ENCODE measurements at places on chromosomes 1 and 21. TPM values are rescaled to one million over a fixed set of nuclear protein-coding genes. Genes with fewer than 3 reads are reported as not detected.

The PCSK9 gene
- total RNA-seq, result not detected

The LBR gene
- 60.0 TPM for total RNA-seq

DNA sequence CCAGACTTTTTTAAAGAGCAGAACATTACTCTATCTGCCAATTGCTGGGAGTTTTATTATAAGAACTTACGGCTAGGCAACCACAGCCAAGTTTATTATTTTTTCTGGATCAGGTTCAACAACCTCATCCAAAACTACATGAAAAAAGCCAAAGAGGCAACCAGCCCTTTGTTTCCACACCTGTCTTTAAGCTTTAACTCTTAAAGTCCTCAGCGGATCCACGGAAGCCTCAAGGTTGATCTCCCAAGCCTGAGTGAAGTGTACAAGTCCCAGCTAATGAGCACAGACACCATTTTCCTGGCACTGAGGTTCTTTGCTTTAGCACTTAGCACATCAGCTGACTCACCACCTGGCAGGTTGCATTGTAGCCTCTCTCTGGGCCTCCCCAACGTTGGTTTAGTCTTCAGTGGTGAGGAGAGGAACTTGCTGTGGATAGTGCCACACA, 143.1 kb downstream of the TGFBR3 start:
- peak; percentile 48 for DNase-seq

DNA sequence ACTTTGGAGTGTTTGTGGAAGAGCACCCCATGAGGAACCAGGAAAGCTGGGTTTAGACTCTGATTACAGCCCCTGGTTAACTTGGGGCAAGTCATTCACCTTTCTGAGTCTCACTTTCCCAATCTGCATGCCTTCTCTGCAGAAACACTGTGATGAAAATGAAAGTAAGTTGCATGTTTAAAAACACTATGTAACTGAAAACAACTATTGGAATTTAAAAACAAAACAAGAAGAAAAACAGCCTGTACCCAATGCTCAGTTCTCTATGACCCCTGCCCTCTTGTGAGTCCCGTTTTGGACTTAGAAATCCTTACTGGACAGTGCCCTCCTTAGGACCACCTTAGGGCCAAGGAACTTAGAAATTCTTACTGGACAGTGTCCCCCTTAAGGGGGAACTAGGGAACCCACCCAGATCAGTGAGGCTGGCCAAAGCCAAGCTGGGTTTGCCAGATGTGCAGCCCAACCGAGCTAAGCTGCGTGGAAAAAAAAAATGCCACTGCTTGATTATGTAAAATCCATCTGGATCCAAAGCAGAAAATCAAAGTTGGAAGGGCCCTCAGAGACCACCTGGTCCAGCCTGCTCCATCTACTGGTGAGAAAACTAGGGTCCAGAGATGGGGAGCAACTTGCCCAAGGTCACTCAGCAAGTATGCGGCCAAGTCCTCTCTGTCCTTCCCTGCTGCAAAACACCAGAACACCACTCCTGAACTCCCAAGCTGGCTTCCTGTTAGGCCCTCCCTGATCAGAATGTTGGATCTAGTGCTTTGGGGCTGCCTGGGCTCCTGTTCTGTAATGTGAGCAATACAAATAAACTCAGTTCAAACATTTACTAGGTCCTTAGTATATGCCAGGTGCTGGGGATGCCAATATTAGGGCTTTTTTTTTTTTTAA, 77.7 kb downstream of the MRPL37 start:
- DNase-seq, result peak; percentile 85

GRCh38 chr1:186022184-186022583, 288.0 kb downstream of the HMCN1 start:
- no peak for DNase-seq

- DNase-seq, result no peak
These were observed 8.9 kb upstream of the FMO3 start for GRCh38 chr1:171081763-171082201.

- no peak for DNase-seq
These were observed 40.2 kb downstream of the WNT9A start for GRCh38 chr1:227907439-227908015.

GRCh38 chr1:160149716-160150115, 1.7 kb upstream of the ATP1A4 start:
- no peak for DNase-seq
